ENCODE measurements at places on chromosomes 12 and 14.

DNA sequence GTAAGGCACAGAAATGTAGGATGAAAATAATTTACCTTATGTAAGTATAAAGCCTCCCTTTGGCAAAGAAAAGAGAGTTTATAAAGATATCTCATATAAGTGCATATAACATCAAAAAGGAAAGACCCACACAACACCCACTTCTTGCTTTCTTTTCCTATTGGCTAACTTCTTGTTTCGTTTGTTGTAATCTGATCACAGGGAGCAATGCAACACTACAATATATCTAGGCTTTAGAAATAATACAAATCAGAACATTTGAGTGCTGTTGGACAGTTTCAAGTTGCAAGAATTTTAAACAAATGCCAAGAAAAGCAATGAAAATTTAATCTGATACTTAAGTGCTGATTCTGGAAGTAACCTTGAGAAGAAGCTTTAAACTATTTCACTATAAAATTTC, 1.3 kb downstream of the FGD6 start:
- peak; percentile 63 for DNase-seq

DNA sequence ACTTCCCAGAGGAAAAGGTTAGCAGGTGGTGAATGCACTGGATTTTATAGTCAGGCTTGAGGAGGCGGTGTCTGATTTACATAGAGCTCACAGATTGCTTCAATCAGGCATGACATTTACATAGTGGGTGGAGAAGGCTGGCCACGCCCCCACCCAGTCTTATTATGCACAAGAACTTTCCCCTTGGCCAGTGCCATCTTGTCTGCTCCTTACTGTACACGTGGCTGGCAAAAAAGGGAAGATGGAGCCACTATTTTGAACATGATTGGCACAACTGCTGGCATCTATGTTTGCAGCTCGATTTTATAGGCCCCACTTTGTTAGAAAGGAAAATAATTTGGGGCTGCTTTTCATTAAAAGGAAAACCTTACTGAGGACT, 10.9 kb upstream of the LGMN start:
- peak; percentile 30 for DNase-seq

GRCh38 chr14:36069535-36069900, 107.0 kb downstream of the PTCSC3 start:
- DNase-seq, result peak; percentile 69

DNA sequence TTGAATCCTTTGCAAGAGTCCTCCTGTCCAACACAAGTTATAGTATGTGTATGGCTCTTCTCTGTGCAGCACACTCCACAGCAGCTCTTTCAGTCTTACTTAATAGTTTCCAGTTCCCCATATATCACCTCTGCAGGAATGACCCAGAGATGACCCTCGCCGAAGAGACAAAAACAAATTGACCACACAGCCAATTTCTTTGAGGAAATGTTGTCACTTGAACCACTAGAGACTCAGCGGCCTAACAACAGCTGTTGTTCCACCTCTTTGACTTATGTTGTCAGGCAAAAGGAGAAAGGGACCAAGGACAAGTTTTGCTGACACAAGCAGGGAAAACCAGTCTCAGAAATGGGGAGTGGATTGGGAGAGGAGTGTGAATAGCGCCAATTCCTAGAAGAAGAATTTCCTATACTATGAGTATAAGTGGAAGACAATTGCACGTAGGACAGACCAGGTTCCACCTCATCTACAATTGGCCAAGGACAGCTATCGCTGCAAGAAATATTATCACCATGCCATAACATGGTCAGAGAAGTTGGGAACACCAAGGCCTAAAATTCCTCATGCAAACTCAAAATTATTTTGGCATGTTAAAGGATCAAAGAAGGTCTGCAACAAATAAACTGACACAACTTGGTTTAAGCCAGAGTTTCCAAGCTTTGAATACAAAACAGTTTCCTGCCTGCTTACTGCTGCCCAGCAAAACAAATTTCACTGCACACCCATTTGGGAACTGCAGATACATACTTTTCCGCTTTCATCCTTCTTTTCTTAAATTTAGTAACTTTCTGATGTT, 41.7 kb upstream of the ITPR2 start:
- DNase-seq, result peak; percentile 46
